Renal cortex interstitium (tissue), 15 donors: ENCODE measurements at places on chromosomes 2 and 18. TPM values are rescaled to one million over a fixed set of nuclear protein-coding genes. Genes with fewer than 3 reads are reported as not detected.

The LRP2 gene
- polyA plus RNA-seq: 180 TPM

GRCh38 chr2:225615514-225615913 lies 216.0 kb downstream of the NYAP2 start:
- no peak for DNase-seq

DNA sequence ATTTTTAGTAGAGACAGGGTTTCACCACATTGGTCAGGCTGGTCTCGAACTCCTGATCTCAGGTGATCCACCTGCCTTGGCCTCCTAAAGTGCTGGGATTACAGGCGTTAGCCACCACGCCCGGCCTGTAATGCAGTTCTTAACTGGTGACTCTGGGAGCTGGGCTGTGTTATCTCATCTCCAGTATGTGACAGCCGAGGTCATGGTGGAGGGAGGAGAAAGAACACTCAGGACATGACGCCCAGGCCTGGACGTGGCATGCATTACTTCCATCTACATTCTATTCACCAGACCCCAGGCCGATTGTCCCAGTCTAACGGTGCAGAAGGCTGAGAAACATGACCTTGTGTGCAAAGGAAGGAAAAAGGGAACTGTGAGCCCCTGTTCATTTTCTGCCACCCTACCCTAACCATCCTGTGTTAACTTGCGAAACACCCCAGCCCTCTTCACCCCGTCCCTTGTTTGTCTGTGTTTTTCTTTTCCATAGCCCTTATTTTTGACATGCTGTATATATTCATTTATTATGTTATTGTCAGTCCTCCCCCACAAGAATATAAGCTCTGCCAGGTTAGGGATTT lies 88.1 kb upstream of the ASAP2 start:
- DNase-seq: no peak

The OSR1 gene
- 10.6 TPM for polyA plus RNA-seq

The POTEC gene
- 0.06 TPM for polyA plus RNA-seq

DNA sequence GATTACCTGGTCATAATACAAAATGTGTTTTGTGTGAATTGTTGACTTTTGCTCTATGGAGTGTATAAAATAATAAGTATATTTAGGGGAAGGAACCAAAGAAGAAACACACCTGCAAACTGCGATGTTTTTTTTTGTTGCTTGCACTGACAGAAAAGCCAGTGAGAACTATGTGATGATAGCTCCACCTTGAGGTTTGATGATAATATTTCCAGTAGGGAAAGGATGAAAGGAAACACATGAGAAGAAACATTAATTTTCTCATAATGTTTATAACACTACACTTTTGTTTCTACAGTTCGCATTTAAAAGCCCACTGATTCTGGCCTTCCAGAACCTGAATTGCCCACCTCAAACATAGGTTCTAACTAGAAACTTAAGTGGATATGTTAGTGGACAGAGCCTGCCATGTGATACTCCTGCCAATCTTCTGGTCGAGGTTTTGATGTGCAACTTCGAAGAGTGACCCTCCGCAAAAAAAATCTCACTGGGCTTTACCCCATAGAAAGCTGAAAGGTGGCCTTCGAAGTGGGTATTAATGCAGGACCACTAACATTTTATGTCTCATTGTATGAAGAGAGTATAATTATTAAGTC lies 476.4 kb upstream of the SPHKAP start:
- DNase-seq: no peak

The LYG2 gene
- polyA plus RNA-seq: 0.56 TPM

DNA sequence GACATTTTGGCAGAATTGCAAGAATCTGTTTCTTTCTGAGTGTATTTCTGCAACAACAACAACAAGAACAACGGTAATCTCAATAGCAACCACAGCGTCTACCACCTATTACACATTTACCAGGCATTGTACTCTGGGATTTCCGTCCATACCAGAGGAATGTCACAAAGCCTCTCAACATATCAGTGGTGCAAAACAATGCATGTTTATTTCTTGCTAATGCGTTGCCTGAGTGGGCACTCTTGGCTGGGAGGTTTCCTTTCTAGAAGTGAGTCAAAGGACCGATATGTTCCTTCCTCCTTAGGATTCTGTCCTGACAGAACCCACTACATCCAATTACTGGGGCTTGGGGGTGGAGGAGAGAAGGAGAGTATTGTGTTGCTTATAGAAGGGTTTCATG lies 585.6 kb downstream of the TSN start:
- no peak for DNase-seq

DNA sequence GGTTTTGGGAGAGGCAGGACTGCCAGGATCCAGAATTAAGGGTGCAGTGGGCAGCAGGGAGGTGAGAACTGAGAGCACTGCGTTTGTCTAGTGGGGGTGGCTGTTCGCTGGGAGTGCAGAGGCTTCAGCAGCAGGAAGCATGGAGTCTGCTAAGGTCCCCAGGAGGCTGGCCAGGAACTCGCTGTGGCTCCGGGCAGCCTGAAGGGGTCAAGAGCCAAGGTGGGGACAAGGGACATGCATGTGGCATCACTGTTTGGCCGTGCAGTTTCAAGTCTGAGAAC lies 43.2 kb upstream of the SEMA4C start:
- DNase-seq: no peak

GRCh38 chr2:80748592-80748991 lies 444.0 kb upstream of the LRRTM1 start:
- no peak for DNase-seq
